ENCODE measurements at places on chromosomes 12 and 14.

DNA sequence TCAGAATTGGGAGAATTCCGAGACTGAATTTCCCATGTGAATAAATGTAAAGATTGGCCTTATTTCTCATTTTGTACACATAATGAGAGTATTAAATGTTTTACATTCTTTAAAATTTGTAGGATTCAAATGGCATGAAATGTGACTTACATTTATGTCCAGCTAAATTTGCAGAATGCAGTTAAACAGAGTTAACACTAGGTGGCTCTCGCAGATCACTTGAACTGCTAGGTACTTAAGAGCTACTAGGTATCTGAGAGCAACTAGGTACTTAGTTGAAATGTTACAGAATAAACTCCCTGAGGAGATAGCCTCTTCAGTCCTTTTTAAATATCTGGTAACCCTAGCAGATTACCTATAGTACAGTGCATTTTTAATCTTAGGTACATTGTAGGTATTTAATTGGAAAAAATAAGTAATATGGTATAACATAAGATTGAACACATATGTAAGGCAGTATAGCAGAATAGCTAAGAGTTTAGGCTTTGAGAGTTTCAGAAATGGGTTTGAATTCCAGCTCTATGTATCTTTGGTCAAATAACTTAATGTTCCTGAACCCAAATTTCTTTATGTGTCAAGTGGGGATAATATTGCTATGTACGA, 73.8 kb downstream of the KIAA0586 start:
- DNase-seq: no peak

GRCh38 chr14:100155756-100156616, 3.5 kb downstream of the DEGS2 start:
- DNase-seq: no peak

- no peak for DNase-seq
These were observed 161.2 kb downstream of the RERGL start for GRCh38 chr12:17928708-17929366.

DNA sequence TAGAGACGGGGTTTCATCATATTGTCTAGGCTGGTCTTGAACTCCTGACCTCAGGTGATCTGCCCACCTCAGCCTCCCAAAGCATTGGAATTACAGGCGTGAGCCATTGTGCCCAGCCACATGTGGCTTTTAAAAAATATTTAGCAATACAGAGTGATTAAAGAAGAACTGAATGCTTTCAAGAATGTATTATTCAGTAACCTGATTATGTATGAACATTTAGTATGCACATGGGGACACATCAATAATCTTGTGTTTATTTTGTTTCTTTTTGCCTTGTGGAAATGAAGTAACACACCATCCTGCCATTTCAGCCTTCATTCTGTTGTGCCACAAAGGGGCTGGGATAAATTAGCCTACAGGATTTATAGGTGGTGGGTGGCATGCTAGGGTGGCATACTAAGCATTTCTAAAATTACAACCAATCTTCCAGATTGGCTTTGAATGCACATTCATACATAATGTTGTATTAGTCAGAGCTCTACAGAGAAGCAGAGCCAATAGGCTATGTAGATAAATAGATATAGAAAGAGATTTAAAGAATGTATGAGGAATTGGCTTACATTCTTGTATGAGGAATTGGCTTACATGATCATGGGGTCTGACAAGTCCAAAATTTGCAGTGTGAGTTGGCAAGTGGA, 25.5 kb upstream of the TXNRD1 start:
- no peak for DNase-seq

DNA sequence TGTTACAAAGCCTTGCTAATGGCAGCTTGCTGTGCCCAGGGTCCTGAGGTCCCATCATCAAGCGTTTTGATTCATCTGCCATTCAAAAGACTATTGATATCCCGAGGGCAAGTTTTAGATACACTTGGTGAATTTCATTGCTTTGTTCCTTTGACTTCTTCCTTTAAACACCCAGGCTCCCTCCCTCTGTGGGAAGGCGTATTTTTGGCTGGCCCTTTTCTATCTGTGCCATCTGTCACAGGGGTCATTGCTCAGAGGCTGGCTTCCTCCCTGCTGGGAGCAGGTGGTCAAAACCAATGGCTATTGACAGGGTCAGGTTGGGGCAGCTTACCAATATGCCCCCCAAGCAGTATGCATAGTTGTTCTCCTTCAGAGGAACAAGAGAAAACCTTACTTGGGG, 40.0 kb downstream of the SCN8A start:
- DNase-seq: no peak

- DNase-seq: peak; percentile 39
These were observed 4.5 kb downstream of the NOP2 start for GRCh38 chr12:6563448-6564050.

DNA sequence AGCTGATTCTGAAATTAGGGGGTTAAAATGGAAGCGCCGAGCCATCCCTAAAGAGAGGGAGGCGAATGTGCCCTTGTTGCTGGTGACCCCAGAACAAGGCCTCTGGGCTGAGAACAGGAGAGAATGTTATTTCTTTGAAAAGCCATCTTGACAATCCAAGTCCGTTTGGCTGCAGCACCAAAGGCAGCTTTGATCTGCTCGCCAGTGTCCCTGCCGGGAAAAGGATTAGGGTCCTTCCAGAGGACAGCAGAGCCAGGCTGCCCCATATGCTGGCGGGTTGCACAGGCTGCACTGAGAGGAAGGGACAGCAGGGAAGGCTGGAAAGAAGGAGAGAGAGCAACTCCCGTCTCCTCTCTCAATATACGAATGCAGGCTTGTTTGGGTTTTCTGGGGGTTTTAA, 141.7 kb downstream of the TMEM132C start:
- no peak for DNase-seq

DNA sequence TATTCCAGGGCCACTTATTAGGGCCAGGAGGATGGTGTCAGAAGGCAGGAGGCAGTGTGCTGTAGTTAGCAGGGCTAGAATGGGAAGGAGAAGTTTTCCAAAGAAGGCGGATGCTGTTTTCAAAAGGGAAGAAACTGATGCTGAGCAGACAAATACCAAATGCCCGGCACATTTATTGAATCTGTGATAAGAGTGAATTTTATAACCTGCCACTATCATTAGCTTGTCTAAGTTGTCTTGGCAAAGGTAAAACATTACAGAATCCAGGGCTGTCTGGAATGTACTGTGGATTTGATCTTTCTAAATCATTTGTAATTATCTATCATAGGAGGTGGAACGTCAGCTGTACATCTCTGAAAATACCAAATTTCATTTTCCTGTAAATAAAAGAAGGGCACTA, 40.8 kb downstream of the NDUFA12 start:
- no peak for DNase-seq

GRCh38 chr12:105911966-105912365, 226.8 kb downstream of the NUAK1 start:
- no peak for DNase-seq

DNA sequence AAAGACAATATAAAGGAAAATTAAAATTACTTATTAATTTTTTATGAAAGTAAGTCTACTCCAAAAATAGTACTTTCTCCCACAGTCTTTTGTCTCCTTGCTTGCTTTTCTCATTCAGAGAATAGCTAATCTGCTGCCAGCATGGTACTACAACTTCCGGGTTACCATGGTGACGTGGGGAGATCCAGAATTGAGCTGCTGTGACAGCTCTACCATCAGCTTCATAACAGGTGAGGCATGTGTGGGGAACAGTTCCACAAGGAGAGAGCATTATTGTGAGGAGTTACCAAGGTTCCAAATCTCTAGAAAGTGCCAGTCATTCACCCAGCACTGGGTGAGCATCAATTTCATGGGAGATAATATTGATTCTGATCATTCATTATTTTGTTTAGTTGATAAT, 197.8 kb downstream of the PTPRO start:
- DNase-seq: no peak

- DNase-seq: no peak
These were observed 16.0 kb downstream of the PDE1B start for GRCh38 chr12:54565310-54565985.

DNA sequence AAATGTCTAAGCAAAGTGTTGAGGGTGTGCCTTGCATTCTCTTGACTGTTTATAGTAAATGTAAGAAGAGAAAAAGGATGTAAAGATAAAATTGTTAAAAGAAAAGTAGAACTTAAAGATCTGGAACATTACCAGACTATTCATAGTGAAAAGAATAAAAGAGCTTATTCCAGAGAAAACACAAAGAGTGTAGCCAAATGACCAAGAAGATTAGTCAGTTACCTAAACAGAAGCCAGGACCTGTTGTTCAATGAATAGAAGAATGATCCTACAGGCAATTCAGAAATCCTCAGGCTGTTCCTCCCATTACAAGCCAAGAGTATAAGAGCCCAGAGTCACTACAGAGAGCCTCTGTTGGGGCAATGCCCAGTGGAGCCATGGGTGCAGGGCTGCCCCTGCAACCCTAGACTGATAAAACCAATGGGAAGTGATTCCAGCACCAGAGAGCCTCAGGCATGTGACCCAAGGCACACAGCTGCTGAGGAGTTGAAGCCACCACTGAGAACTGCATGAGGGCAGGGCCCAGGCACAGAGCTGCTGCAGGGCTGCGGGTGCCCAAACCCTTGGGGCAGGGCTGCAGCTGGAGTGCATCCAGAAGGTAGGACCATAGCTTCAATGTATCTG, 91.1 kb upstream of the SLC38A4 start:
- no peak for DNase-seq

DNA sequence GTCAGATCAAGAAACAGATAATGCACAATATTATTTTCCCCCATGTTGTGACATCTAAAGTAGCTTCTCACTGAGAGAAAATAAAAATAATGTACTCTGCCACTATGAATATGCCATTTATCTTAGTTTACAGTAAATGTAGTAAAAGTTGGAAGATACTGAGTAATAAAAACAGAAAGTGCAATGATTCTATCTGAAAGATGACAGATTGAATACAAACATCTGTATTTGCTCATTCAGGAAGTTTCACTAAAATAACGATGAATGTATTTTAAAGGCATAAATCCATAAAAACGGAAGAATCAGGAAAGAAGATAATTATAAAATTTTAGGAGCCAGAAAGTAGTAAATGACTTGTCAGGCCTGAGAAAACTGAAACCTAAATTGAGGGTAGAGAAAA, 18.2 kb downstream of the SLC35F4 start:
- DNase-seq: no peak
